ENCODE measurements at places on chromosomes 1 and 21. TPM values are rescaled to one million over a fixed set of nuclear protein-coding genes. Genes with fewer than 3 reads are reported as not detected.

Gene PRCC
- 41.6 TPM for total RNA-seq

Gene ANXA9
- total RNA-seq = 0.30 TPM

Gene MYBPH
- not detected for total RNA-seq

Gene IL20
- total RNA-seq = not detected

Gene OSCP1
- 9.8 TPM for total RNA-seq

Gene TFF3
- total RNA-seq = not detected

Gene KRTAP21-2
- total RNA-seq = not detected

Gene TNFRSF4
- total RNA-seq = 0.30 TPM

Gene LRRC42
- 29.4 TPM for total RNA-seq

Gene KCNJ9
- total RNA-seq = not detected

Gene AMY2A
- total RNA-seq = not detected

Gene ZYG11A
- 0.84 TPM for total RNA-seq

Gene SERTAD4
- 0.15 TPM for total RNA-seq

Gene RNF186
- not detected for total RNA-seq

Gene SPATA17
- total RNA-seq = 0.84 TPM

Gene TEX38
- total RNA-seq = not detected

Gene NCAM2
- total RNA-seq = 1.0 TPM

Gene CFHR5
- total RNA-seq = not detected

Gene LHX4
- not detected for total RNA-seq

Gene PWP2
- total RNA-seq = 6.7 TPM

Gene PADI1
- total RNA-seq = not detected

Gene TRIM67
- total RNA-seq = not detected

Gene EPHA8
- not detected for total RNA-seq

Gene KPNA6
- 30.6 TPM for total RNA-seq

Gene KRTAP15-1
- not detected for total RNA-seq

Gene EPHA2
- 29.8 TPM for total RNA-seq

Gene IGFN1
- total RNA-seq = not detected

Gene CDCA8
- total RNA-seq = 45.2 TPM

Gene INSRR
- not detected for total RNA-seq

Gene EDARADD
- total RNA-seq = not detected

Gene LAD1
- total RNA-seq = not detected

Gene KCNE2
- not detected for total RNA-seq

Gene CNIH3
- total RNA-seq = 1.2 TPM

Gene AUNIP
- total RNA-seq = 9.1 TPM

Gene UTP25
- 5.0 TPM for total RNA-seq

Gene LMX1A
- not detected for total RNA-seq
